ENCODE measurements at places on chromosomes 1 and 21.

- no peak for DNase-seq
Observed at GRCh38 chr21:38734646-38735365, 70.9 kb upstream of the ETS2 start.

- DNase-seq = no peak
Observed at GRCh38 chr1:164843743-164844500, 284.9 kb downstream of the PBX1 start.

GRCh38 chr1:39317910-39318633 lies 113.6 kb downstream of the MACF1 start:
- DNase-seq = no peak

DNA sequence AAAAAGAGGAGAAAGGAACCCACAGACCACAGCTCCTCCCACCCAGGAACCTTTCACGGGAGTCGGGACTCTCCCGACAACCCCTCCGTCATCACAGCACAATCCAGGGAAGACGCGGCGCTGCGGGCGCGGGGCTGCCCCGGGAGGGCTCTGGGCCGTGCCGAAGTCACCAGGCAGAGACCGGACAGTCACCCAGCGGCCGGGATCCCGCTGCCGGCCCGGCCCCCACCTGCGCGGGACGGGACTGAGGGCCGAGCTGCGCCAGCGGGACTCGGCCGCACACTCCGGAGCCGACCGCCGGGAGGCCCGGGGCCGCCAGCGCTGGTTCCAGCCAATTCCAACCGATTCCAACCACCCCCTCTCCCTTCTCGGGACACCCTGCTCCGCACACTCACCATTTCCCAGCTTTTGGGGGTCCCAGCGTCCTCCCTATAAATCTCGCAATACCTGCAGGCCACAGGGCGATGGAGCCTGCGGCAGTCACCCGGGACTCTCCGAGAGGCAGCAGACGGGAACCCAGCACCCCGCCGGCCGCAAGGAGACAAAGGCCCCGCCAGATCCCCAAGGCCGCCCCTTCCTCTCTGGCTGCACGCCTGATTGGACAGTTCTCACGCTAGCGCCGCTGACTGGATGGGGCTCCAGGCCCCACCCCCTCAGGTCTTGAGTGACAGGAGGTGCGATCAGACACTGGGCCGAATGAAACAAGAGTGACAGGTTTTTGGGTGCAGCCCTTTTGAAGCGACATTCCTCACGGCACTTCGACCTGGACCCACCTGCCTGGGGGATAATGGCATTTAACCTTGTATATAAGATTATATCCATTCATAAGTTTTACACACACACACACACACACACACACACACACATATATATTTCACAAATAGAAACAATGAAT lies at the start of gene ZNF695:
ZNF695 (minus strand) TSS at position 547 of the 895 bp plus-strand sequence; CDS start at position 398, 149 bp downstream.
- peak; percentile 97 for DNase-seq

GRCh38 chr1:170765712-170766330 lies 101.9 kb downstream of the PRRX1 start:
- peak; percentile 61 for DNase-seq

GRCh38 chr1:187630653-187631380 lies 802.1 kb downstream of the PLA2G4A start:
- no peak for DNase-seq

DNA sequence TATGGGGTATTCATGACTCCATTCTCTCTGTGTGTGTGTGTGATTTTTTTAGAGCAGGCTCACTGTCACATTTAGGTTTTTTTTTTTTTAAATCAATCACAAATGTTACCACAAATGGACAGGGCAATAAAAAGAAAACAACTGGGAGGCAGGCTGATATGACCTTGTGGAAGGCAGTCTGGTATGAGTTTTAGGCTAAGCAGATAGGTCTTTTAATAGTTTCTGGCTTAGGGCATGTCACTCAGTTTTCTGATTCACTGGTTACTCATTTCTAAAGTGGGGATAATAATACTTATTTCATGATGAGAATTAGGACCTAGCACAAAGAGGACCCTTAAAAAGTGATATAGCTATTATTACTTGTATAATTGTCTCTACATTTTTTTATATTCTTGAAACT lies 278.9 kb downstream of the RYR2 start:
- DNase-seq = no peak

GRCh38 chr1:93223023-93223675 lies 42.6 kb downstream of the CCDC18 start:
- DNase-seq = no peak

GRCh38 chr1:173093691-173094445 lies 43.1 kb upstream of the TNFSF18 start:
- DNase-seq = peak; percentile 21

Data from fibroblast of skin of back (primary cell).